ENCODE measurements at places on chromosomes 6 and 20.

GRCh38 chr6:135904666-135905065, 53.2 kb downstream of the PDE7B start:
- DNase-seq = no peak

DNA sequence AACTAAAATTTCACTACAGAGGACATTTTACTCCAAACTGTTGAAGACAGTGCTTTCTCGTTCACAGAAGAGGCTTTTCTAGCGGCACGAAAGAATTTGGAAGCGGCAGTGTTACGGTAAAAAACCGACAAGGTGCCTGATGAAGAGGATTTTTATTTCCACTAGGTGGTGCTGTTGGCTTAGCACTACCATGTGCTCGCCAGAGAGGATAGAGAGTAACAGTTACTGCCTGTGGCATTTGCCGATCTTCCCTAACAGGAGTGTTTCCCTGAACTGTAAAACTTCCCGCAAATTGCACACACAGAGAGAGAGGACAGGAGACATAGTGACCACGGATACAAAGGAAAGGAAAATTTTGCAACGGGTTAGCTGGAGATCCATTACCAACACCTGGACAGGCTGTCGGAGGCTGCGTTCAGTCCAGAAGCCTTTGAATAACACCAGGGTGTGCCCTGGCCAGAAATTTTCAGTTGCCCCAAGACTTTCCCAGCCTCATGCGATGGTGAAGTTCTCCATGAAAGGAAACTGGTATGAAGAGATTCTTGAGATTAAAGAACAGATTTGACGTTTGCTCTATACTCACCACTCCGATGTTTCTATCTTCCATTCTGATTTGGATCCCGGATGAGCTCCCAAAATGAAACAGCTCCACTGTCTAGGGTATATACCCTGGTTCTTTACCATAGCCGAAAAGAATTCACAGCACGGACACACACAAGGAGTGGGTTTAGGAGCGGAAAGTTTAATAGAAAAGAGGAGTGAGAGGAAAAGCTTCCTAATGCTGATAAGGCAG, 48.1 kb downstream of the HLA-DPB1 start:
- no peak for DNase-seq

DNA sequence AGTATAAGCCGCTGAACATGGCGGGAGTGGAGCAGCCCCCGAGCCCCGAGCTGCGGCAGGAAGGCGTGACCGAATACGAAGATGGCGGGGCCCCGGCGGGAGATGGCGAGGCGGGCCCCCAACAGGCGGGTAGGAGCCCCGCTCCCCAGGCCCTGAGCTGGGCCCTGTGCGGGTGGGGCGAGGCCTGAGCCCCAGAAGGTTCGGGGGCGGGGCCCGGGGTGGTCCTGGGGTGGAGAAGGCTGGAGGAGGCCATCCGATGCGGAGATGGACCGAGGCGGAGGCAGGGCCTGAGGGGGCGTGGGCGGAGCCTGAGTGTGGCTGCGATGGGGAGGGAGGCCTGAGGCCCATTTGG, 7.1 kb downstream of the L3MBTL1 start:
- no peak for DNase-seq

GRCh38 chr20:8116067-8116811, 15.8 kb upstream of the PLCB1 start:
- DNase-seq = no peak

DNA sequence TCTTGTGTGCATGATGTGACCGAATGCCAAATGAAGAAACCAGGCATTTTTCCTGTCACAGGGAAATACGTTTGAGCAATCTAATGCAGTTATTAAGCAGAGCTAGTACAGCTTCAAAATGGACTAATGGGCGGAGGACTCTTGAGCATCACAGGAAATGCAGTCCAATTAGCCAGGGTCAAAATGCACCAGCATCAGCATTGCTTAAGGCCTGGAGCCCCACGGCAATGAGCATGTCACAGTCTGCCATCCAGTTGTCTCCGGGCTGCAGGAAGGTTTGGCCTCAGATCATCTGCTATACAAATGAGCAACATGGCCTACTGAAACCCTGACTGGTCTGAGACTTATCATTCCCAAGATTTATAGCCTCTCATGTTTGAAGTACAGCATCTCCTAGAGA, 652.1 kb upstream of the SLC35B3 start:
- DNase-seq = no peak

DNA sequence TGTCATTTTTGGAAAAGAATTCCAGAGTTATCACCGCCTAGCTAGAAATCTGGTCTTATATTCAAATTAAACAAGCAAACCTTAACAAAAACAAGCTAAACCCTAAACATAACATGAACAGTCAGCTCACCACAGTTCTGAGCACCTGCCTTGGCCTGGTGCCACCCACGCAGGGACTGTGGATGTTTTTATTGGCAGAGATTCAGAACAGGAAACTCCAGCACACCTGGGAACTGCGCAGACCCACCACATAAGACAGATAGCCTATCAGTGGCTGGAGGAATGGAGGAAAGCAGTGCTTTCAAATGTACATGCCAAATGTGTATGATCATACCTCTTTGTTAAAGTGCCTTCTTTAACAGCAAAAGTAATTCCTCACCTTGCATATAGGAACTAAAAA, 8.9 kb downstream of the SLC16A10 start:
- no peak for DNase-seq

DNA sequence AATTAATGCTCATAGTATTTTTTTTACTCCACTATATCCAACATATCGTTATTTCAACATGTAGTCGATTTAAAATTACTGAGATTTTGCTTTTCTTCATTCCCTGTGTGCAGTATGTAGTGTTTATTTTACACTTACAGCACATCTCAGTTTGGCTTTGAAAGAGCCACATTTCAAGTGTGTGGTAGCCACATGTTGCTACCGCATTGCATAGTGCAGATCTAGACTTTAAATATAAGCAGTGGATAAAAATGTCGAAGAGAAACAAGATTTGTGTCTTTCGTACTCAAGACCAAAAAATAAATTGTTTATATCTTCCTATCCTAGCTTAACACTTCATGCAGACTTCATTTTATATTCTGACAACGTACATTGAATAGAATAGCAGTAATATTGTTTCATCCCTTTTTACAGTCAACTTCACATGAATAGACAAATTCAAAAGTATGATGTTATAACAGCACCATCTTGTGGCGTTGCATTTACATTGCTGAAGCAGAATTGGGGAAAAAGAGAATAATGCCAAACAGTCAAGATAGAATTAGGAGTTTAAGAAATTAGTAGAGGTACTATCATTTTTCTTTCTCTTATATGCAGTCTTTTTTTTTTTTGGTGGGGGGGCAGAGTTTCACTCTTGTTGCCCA, 29.9 kb downstream of the FBXO5 start:
- DNase-seq = no peak

DNA sequence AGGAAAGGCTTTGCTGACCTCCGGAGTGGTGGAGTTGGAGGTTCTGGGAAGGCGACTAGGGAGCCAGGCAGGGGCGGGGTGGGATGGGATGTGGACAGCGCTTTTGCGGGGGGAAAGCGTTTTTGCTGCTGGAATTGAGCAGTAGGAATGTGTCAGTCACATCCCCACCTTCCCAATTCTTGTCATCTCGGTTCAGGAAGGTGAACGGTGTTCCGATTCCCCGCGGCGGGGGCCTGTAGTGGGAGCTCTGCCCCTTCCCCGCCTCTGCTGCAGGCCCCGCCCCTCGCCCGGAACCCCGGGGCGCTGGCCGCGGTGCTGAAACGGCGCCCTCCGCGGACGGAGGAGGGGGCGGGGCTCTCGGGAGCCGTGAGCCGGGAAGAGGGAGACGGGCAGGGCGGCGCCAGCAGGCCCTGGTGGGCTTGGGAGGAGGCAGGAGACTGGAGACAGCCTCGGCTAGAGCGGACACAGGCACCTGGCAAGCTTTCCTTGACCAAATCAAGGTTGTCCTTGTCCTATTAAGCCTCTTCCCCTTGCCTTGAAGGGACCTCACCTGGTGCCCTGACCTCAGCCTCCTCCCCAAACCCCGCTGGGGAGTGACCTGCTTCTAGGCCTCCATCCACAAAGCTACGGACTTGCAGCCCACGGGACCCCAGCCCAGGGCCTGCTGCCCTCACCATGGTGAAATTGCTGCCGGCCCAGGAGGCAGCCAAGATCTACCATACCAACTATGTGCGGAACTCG, at the start of gene LHFPL5:
Gene LHFPL5, plus strand, starts transcription at position 357 of the 741 bp plus-strand sequence. Its CDS starts 319 bp downstream, at position 676.
- no peak for DNase-seq

Measured in stimulated activated CD8-positive, alpha-beta memory T cell treated with anti-CD3 and anti-CD28 coated beads, Interleukin-4, amount 100 ng/mL, for 1 hour (primary cell).